ENCODE measurements at places on chromosomes 12 and 14. TPM values are rescaled to one million over a fixed set of nuclear protein-coding genes. Genes with fewer than 3 reads are reported as not detected.

SCAF11 gene
- 103 TPM for total RNA-seq

- DNase-seq = no peak
Measured at GRCh38 chr12:124336742-124337520, 42.0 kb downstream of the RFLNA start.

GRCh38 chr12:116339062-116339461 is 61.6 kb upstream of the MED13L start:
- DNase-seq = no peak

DNA sequence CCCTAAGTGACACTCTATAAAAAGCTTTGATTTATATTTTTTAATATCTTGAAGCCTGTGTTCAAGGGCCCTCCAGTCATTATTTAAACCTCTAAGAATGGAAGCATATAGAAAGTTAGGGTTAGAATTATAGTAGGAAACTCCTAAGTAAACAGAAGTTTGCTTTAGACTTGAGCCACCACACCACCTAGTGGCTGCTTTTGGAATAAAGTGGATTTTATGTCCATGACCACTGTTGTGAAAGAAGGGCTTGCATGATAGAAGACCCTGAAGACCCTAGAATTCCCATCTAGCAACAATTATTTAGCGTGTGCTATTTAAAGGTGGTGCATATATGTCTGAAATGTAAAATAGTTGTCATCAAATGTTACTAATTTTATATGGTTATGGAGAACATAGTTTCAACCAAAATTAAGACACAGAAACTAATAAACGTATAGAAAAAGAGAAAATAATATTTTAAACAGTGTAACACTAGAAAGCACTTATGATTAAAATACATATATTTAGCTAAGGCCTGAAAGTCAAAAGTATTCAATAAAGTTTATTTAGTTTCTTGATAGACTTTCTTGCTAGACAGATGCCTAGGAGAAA is 21.3 kb downstream of the LRRIQ1 start:
- DNase-seq = peak; percentile 17

GRCh38 chr14:105448706-105449111 is 25.9 kb upstream of the CRIP2 start:
- DNase-seq = peak; percentile 10

YAF2 gene
- total RNA-seq = 29.3 TPM

GYS2 gene
- not detected for total RNA-seq

DNA sequence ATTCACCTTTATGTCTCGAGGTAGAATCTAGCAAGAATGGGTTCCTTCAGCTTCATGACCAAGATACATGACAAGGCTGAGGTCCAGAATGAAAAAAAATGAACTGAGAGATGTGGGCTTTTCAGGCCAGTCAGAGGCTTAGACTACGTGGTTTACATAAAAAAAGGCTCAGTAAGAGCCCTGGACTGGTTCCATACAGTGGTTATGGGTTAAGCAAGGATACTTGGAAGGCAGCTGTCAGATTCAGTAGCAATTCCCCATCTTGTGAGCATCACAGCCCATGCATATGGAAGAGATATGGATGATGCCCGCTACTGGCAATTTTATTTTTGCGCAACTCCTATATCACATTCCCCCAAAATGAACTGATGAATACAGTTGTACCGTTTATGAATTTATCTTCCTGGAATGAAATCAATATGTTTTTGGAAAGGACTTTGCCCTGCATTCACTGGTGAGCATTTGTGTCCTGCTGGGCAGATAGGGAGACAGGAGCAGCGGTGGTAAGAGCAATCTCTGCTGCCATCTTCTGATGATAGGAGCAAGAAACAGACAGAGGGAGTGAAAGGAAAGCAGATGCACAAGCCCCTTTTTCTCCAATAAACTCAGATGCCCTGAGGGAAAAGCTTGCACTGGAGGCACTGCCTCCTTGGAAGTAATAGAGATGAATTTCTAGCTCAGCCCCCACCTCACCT is 280.4 kb downstream of the GALC start:
- peak; percentile 3 for DNase-seq

DNA sequence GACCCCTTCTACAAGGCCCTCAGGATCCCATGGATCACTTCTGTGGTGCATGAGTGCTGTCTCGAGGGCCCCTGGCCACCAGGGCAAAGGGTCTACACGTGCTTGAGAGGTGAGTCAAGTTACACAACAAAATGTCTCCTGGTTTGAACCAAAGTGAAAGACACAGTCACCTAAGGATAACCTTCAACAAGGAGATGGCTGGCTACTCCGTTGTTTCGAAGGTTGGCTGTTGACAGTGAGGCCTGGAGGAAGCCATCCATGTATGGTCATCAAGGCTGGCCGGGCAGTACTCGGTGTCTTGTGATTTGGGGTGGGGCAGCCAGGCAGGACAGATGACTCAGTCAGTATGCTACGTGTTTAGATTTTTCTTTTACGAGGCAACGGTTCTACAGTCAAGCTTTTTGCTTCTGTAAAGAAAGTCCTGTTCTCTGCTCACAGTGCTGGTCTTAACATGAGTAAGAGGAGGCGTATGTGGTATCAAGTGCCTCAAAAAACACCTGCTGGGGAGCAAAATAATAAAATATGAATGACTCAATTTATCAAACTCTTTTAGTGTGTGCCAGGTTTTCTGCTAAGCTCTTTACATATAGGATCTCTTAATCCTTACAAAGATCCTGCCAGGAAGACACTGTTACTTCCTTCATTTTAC is 18.0 kb upstream of the NT5DC3 start:
- DNase-seq = peak; percentile 98

DNA sequence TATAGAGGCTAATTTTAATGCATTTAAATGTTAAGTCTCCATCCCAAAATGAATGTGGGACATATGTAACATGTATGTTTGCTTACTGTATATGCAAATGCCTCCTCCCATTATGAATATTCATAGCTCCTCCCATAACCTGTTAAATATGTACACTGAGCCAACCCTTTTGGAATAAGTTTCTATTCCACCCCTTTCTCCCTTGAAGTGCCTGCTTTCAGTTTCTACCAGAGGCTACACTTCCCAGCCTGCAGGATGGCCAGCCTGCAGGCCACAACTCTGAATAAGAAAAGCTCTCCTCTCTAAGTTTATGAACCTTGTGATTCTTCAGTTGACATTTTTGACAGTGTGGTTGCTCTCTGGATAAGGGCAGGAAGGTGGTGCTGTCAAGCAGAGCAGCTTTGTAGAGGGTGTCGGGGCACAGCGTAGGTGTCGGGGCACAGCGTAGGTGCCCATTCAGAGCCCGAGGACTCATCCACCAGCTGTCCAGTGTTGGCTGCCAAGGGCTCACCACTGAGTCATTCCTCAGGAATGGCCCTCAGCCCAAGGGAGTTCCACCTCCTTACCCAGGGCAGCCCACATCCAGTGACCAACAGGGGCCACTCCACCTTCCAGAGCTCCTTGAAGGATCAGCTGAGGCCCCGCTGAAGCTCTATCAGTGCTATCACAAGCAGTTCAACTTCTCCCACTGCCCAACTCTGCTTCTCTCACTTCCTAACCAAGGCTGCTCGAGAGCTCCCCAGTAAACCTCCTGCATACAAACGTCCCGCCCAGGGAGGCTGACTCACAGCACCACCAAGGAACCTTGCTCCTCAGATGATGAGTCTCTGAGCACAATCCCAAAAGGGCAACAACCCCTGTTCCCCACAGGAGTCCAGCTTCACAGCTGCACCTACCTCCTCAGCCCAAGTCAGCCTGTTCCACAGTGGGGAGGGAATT is 31.4 kb downstream of the VWF start:
- peak; percentile 89 for DNase-seq

GRCh38 chr12:98388126-98388525 is 127.3 kb upstream of the TMPO start:
- DNase-seq = no peak

PDZRN4 gene
- not detected for total RNA-seq

RD3L gene
- not detected for total RNA-seq

DNA sequence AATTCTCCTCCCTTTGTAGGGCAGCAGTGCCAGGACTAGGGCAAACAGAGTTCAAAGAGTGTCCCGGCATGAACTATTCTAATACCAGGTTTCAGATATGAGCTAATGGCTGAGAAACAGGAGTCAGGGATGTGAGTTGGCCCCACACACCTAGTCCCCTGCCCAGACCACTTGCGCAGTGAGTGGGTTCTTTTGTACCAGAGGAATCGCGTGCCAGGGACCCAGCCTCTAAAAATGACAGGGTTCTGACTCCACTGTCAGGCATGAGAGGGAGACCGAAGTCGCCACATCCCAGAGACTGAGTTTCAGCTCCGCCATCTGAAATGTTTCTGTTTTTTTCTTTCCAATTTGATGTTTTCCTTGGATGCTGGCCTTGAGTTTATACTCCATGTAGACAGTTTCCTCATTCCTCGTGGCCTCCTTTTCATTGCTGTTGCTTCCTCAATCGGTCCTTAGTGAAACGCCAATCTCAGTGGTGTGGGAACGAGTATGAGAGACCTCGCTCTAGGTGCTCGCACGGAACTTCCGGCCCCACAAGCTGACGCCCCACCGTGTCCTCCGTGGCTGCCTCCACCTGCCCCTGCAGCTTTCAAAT is 31.5 kb downstream of the FBXL14 start:
- peak; percentile 33 for DNase-seq

DNA sequence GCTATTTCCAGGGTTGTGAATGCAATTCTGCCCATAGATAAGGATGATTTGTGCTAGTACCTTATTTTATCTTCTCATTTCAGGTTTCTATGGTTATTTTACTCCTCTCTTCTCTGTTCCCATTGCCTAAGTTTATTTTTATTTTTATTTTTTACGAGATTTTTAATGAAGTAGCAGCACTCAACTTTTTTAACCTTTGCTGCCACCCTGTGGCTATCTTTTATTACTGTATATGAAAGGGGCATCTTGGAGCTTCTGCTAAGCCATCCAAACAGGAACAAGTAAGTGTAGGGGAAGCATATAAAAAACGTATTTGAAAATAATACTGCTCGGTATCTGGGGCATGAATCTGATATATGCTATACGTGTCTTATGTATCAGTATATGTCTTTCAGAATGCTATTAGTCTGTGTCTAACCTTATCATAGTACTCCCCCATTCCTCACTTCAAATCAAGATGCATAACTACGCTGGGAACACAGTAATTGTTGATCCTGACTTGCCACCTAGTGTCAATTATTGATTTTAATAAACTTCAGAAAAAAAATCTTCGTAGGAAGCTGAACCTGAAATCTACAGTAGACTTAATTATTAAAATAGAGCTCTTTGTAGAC is 60.3 kb downstream of the KLRG1 start:
- DNase-seq = peak; percentile 8

KRT72 gene
- total RNA-seq = not detected

TMTC1 gene
- 5.0 TPM for total RNA-seq

CELA1 gene
- total RNA-seq = not detected

CD163 gene
- not detected for total RNA-seq

DNA sequence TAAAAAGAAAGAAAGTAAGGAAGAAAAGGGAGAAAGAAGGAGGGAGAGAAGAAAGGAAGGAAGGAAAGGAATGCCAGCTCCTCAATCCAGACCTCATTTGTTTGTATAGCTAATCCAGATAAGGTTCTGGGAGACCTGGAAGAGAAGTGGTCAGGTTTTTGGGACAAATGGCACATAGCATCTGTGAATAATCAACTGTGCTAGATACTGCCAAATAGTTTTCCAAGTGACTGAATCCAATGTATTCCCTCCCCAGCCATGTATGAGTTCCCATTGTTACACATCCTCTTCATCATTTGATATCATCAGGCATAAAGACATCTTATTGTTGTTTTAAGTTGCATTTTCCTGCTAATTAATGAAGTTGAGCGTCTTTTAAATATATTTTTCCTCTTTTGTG is 18.6 kb upstream of the PTGR2 start:
- peak; percentile 94 for DNase-seq

GLS2 gene
- 0.94 TPM for total RNA-seq

DNA sequence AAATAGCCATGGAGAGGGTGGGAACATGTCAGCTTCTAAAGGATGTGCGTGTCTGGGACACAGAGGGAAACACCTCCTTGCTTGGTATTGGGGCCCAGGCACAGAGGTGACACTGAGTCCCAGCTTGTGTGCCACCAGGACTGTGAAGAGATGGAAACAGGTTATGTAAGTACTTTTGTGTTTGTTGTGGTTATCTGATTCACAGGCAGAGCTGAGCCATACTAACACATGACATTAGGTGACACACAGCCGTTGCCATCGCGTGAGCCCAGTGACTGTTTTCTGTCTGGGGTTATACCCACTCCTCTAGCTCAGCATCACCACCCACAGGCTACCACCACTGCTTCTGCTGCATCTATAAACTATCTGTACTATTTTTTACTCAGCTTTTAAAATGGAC is 12.1 kb upstream of the FLVCR2 start:
- DNase-seq = no peak

DNA sequence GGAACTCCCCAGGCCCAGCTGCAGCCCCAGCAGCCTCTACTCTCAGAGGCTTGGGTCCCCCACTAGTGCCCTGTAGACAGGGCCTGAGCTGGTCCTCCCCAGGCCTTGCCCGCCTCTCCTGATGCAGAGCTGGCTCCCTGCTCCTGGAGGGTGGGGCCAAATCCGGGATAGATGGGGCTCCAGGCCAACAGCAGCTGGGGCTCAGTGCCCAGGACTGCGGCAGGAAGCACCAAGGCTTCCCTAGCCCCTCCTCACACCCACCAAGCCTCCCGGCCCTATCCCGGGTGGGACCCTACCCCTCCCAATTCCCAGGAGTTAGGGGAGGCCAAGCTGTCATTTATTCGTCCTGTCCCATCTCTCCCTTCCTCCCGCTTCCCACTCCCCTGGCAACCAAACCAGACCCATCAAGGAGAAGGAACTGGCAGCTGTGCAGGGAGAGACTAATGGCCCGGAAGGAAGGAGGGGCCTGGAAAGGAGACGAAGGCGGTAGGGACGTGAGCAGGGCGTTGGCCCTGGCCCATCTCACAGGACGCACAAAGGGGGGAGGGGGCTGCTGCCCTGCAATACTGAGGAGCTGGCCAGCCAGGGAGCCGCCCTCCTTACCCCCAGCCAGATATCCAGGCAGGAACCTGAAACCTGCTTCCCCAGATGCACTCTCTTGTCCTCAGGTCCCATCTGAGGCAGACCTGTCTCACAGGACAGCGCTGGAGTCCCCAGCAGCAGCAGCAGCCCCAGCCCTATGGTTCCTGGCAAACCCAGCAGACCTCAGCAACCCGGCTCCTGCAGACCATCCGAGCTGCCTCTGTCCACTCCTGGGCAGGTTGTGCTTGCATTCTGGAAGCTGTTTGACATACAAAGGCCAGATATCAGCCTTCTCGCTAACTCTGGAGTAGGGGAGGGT is 1.6 kb upstream of the PRPH start:
- no peak for DNase-seq

PNP gene
- total RNA-seq = 56.8 TPM

DNA sequence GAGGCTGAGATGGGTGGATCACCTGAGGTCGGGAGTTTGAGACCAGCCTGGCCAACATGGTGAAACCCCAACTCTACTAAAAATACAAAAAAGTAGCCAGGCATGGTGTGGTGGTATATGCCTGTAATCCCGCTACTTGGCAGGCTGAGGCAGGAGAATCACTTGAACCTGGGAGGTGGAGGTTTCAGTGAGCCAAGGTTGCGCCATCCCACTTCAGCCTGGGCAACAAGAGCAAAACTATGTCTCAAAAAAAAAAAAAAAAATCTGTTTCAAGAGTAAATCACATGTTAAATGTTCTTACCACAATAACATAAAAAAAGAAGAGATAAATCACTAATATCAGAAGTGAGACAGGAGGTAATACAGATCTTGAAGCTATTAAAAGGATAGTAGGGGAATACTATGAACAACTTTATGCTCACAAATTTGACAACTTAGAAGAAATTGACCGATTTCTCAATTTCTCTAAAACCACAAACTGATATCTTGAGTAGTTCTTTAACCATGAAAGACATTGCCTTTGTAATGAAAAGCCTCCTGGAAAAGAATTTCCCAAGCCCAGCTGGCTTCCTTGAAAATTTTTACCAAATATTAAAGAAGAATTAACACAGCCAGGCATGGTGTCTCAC is 37.7 kb downstream of the TAOK3 start:
- peak; percentile 30 for DNase-seq

KCNC2 gene
- not detected for total RNA-seq

GRCh38 chr14:61113561-61114225 is 132.6 kb downstream of the SLC38A6 start:
- no peak for DNase-seq

Measured in astrocyte (in vitro differentiated cells and primary cell).